ENCODE measurements at places on chromosomes 4 and X.
A peak's percentile ranks its signal among the peaks of the same experiment; 100 is the strongest.

- no peak for DNase-seq
Observed at GRCh38 chr4:61446941-61447340, 246.8 kb downstream of the ADGRL3 start.

DNA sequence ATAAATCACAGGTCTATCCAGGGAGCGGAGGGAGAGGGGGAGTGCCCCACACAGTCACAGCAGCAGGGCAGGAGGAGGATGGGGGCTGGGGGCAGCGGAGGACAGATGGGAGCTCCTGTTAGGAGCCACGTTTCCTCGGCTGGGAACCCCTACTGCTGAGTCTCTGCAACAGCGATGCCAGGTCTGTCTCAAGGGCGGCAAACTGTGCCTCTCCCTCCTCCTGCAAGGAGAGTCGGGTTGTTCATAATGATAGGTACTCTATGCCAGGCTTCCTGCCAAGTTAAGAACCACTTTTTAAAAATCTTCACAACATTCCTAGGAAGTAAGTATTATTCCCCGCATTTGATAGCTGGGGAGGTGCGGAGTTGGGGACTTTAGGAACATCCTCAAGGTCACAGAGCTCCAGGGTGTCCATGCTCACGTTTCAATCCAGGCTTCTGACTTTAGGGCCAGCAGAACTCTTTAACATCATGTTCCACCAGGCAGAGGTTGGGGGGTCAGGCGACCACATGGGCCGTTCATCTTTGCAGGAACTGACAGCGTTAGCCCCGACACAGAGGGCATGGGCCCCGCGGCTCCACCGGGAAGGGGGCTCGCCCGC lies 98.3 kb upstream of the MAML3 start:
- DNase-seq, result peak; percentile 70

GRCh38 chr4:77820649-77821561 lies 1.7 kb upstream of the CNOT6L start:
- peak; percentile 83 for DNase-seq

DNA sequence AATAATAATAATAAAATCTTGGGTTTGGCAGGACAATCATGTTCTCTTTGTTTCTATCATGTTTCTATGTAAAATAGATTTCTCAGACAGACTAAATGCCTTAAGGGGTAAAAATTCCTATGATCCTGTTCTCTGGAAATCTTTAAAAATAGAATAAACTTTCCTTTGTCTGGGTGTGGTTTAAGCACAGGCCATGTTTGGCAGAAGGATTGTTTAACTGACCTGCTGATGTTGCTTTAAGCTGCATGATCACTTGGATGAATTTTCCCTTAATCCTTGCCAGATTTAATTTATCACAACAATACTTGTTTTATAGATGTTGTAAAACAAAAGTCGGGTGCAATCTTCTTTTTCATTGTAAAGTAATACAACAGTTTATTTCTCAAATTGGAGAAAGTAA lies 341.7 kb upstream of the FAT1 start:
- no peak for DNase-seq

DNA sequence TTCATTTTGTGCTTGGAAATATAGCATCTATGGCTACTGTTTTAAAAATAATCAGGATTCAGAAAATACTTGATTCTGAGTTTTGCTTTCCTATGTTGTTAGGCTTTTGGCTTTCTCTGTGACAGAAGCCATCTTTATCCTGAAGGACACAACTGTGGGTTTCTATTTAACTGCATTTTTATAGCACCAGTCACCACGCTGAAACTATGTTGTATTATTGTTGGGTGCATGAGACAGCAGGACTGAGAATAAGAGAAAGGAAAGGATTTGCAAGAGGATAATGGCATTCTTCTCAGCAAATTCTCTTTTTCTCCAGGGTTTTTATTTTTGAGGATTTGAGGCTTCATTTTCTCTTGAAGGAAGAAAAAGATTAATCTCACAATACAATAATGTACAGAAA lies 10.1 kb upstream of the NEUROG2 start:
- no peak for DNase-seq

DNA sequence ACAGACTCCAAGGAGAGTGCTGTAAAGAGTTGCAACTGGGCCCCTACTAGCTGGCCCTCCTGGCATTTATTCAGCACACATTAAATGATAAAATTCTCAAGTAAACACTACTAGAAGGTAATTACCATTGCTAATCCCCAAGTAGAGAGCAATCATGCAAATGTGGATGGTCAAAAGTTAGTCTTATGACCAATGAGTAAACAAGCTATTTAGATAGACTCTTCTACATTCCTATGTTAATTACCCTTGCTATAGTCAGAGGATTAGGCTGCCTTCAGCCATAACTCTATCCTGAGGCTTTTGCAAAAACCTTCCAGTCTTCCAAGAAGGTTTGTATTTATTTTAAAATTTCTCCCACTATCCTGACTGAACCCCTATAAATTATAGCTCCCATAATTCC lies 28.3 kb upstream of the HPGD start:
- no peak for DNase-seq

GRCh38 chr4:88107406-88108107 lies 50.9 kb downstream of the ABCG2 start:
- peak; percentile 67 for DNase-seq

GRCh38 chr4:121686255-121686654 lies 10.5 kb downstream of the ANXA5 start:
- no peak for DNase-seq

DNA sequence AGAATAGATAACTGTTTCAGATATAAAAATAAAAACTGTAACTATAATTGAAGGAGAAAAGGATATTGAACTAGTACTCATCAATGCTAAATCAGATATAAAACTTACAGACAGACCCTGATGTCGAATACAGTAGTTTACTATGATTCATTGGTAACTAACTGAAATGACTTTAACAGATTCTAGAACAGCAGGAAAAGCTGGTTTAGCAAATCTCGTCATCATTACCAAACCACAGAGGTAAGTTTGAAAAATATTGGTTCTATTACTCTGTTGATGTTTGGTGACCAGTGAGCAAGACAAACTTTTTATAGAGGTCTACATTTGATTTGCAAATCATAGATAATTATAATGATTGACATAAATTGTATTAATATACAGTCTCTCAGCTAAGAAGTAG lies 551.4 kb upstream of the ADGRL3 start:
- no peak for DNase-seq

DNA sequence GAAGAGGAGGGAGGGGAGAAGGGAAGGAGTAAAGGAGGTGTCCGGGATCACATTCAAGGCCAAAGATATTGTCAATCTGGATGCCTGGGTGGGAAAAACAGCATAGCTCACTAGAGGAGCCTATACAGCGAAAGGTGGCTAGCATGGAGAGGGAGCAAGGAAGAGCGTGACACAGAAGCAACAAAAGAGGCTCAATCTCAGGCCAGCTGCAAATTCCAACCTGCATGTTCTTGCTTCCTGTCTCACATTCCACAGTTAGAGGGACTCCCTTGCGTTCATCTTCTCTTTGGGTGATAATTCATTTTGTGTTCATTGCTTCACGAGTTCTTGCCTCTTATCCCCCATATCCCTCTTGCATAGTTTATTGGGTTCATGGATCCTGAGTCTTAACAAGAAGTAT lies 3.0 kb upstream of the CLNK start:
- DNase-seq, result no peak

DNA sequence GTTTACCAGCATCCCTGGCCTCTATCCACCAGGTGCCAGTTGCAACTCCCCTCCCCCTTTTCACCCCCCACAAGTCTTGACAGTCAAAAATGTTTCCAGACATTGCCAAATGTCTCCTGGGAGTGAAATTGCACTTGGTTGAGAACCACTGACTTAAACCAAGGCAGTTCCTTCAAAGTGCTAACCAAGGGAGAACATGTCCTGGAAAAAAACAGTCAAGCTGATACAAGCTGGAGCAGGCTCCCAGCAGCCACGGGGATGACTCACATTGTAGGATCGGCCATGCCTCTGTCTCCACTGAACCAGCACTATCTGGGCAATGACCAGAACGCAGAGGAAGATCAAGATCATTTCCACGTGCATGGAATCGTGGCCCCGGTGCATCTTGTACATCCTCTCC lies 11.4 kb downstream of the RNF175 start:
- DNase-seq, result no peak

DNA sequence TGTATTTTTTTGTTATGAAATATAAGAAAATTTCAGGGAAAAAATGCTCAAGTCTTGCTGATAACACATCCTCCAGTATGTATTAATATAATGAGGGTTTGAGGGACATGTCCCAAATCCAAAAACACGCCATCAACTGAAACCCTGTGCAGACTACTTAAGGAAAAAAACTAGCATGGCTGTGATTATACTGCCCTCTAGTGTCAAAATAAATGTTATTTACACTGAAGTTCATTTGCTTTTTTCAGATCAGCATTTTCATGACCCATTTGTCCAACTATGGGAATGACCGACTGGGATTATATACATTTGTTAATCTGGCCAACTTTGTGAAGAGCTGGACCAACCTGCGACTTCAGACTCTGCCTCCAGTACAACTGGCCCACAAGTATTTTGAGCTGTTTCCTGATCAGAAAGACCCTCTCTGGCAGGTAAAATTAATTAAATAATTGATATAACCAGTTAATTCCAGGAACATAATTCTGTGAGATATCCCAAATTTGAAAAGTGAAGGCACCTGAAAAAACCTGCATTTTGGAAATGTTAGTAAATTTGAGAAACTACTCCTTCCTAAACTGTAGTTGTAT lies 128.5 kb downstream of the PRSS12 start:
- DNase-seq, result peak; percentile 71

GRCh38 chrX:9687899-9688298 lies 77.7 kb downstream of the GPR143 start:
- no peak for DNase-seq

DNA sequence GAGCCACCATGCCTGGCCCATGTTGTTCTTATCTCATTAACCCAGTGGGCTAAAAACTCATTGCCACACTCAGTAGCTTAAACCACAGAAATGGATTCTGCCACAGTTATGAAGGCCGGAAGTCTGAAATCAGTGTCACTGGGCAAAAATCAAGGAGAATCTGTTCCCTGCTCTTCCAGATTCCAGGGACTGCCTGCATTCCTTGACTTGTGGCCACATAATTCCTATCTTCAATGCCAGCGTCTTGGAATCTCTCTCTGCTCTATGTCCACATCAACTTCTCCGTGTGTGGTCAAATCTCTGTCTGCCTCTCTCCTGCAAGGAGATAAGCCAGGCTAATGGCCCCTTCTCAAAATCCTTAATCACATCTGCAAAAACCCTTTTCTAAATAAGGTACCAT lies 4.1 kb upstream of the WFS1 start:
- no peak for DNase-seq

DNA sequence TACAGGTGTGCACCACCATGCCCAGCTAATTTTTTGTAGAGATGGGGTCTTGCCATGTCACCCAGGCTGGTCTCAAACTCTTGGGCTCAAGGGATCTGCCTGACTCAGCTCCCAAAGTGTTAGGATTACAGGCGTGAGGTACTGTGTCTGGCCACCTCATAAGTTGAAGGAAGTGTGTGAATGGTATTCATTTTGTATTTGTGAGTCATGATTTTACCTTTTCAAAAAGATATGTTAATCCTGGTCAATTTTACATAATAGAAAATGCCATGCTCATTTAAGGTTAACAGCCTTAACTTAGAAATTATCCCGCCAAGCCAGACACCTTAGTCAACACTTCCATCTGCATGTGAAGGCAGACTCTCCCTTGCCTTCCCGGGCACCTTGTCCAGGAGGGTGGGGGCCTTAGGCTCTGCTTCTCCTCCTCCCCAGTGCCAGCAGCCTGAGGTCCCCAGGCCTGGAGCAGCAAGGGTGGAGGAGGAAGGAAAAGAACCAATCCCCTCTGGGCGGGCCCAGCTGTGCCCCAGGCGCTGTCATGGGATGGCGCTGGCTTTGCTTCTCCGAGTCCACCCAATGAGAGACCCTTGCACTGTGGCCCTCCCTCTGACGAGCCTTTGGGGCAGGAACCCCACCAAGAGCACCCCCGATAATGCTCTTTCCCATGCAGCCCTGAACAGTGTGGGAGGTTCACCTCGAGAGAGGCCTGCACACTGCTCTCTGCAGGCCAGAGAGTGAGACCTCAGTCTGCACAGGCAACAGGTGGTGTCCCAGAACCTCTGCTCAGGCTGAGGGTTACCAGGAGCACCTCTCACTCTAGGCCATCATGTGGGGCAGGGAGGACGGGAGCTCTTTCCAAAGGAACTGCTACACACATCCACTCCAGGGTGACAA lies 37.3 kb downstream of the RNF212 start:
- DNase-seq, result no peak

- peak; percentile 94 for DNase-seq
Observed at GRCh38 chrX:48617542-48618340, 20.4 kb downstream of the WDR13 start.

DNA sequence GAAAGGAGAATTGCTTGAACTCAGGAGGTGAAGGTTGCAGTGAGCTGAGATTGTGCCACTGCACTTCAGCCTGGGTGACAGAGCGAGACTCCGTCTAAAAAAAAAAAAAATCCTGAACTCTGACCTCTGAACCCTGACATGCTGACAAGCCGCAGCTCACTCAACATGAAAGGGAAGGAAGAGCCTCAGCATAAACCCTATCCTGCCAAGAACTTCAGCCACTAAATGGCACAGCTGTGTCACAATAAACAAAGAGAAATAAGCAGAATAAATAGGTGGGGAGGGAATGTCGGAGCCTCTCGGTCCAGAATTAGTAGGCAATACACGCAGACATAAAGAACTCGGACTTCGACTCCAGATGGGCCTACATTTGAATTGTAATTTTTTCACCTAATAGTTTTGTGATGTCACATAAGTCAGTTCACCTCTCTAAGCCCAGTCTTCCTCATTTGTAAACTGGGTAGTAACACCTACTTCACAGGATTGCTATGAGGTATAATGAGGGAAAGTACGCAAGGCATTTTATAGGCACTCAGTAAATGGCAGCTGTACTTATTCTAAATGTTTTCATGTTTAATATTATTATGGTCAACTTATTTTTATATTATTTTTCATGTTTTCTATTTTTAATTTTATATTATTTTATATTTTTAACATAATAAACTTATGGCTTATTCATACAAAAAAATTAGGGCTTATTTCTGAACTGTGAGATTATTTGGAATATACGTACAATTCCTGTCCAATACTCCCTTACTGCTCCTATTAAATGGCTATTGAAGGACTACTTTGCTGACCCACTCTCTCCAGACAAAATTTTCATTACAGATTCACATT lies 243.4 kb downstream of the SCFD2 start:
- DNase-seq, result no peak

DNA sequence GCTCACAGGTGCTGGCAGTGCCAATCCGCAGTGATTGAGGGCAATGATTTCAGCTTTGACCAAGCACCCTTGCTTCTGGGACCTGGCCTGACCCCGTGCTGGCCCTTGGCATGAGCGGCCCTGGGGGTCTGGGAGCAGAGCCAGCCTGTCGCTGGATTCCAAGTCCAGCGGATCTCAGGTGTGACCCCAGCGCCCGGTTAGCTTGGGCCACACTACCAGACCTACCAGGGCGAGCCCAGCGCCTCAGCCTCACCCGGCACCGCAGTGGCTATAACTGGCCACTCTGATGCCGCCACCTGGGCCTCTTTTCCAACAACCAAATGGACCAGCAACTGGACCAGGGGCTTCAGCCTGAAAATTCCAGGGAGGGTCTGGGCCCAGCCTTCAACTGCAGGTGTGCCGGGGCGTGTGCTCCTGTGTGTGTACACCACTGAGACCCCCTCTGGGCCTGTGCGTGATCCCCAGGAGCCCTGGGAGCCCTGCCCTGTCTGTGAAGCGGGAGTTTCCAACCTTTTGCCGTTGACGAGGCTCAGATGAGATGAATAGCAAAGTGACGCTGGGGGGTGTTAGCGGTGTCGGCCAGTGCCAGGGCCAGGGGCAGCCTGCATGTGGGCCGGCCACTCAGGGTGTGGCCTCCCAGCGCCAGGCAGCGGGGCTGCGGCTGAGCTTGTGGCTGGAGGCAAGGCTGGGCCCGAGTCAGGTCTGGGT lies 658 bp downstream of the SH3TC1 start:
- no peak for DNase-seq

GRCh38 chrX:51813886-51814460 lies 70.7 kb downstream of the GSPT2 start:
- DNase-seq, result no peak
